ENCODE measurements at places on chromosomes 3 and 15. TPM values are rescaled to one million over a fixed set of nuclear protein-coding genes. Genes with fewer than 3 reads are reported as not detected.

The SCAMP5 gene
- 1.9 TPM for total RNA-seq

- DNase-seq: no peak
Observed at GRCh38 chr3:131714585-131715220, 211.9 kb upstream of the MRPL3 start.

DNA sequence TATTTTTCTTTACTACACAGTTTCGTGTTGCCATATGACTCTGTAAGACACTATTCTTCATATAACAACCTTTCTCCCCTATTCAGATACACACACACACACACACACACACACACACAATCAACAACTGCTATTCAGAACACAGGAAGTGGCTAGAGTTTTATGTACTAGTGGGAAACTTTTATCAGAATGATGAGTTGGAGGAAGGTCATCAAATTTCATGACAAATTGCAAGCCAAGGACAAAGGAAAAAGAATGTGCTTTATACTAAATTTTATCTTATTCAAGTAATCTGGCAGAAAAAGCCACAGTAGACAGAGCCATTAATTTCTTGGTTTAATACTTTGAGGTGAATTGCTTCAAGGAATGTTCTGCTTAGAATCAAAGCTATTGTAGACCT lies 899.8 kb downstream of the ROBO2 start:
- DNase-seq: no peak

DNA sequence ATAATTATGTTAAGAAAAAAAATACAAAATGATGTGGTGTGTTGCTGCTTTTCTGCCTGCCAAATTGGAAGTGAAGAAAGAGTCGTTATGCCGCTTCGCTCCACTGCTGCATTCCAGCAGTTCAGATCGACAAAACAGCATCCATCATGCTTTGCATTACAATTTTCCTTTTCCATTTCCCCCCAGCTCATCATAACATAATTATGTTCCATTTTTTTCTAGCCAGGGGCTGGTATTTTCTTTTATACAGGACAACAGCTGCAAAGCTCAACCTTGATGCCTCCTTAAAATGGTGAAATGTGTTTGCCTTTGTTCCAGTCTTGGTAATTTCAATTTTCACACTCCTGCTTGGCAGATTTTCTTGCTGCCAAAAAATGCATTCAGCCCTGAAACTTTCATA lies 44.9 kb upstream of the KBTBD12 start:
- DNase-seq: no peak

DNA sequence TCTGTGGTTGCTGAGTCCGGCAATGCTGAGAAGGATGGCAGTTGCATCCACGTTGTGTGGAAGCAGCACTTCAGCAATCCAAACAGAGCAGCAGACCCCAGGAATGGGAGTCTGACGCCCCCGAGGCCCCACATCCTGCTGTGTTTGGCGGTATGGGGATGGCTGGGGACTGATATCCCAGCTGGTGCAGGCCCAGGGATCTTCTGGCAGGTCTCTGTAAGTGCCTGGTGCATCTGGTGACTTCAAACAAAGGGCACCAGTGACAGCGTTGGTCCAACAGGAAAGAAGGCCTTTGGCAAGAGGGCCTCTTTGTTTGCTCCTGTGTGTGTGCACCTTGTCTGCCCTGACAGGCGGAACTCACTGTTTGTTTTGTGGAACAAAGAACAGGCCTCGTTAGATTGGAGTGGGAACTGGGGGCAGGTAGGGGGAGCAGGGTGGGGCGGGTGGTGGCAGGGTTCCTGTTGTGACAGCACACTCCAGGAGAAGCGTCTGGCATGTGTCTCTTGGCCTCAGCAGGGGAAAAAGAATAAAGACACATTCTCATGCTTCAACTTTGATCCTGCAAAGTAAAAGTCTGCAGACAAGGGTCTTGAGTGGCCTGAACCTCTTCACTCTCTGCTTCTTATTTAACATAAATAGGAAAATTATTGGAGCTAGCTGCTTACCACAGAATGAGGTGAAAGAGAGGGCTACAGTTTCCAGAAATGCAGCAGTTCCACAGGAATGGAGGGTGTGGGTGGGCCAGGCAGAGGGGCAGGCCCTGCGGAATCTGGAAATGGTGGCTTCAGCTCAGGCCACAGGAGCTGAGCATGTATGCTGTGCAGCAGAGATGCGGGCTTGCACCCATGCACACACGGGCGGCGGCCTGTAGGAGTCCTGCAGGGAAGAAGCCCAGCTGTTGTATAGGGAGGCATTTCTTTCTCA lies 94.5 kb upstream of the MYZAP start:
- DNase-seq: no peak

DNA sequence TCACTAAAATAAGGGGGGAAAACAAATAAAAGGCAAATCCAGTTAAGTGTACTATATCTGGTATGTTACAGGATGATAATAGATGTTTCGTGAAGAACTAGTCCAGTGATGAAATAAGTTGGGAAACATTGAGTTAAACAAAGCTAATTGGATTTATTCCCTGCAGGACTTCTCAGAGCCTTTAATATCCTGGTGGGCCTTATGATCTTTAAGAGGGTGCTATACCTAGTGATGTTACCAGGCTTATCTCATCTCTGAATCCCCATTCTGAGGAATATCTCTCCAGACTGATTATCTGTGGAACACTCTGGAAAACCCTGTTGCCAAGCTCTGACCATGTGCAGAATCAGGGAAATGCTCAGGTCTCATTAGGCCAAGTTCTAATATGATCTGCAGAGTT lies 54.8 kb upstream of the POMGNT2 start:
- DNase-seq: no peak
